NCI-H2029 treated with DMSO at 0.1 percent for 48 hours (cell line): ENCODE measurements at places on chromosomes 12 and 14.

DNA sequence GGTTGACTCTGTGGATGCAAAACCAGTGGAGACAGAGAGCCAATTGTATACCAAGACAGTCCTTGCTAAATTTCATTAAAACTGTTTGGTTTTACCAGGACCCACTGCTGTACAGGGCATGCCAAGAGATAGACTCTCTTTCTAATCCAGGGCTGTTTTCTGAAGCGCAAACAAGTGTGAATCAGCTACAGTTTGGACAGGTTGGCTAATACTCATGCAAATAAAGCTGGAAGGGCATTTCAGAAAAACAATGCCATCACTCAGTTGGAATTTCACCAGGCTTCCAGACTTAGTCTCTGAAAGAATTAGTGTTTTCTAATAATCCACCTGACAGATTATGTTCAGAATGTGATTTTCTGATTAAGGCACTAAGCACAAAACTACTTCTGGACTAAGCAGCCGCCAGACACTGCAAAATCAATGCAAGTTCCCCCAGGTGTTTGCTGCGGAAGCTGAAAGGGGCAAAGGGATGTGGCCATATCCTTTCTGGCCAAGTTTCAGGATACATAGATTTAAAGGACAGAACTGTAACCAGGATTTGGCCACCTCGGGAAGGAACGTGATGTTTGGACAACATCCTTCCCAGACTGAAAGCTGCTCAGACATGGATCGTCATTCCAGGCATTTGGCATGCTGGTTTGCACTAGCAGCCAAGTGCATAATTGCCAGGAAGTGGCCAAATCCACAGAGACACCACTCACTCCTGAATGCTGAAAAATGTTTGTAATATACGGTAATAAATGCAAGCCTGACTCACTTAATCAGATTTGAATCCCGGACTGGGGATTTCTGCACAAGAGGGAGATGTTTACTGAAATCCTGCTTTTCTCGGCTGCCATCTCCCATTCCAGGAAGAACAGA, 32.0 kb upstream of the CDKN3 start:
- no peak for DNase-seq

DNA sequence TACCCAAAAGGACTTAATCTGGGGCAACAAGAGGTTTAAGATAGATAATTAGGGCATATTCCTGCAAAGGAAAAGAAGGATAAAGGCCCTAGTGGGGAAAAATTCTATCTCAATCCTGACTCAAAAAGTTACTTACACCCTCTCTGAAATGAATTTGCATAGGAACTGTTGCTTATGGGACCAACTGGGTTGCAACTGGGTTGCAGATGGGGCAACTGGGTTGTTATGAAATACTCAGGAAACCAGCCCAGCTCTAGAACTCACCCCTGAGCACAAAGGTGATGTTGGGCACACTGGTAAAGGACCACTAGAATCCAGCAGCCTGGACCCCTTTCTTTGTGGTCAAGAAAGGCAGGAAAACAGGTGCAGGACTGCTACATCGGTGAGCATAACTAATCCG, 17.2 kb upstream of the RILPL1 start:
- no peak for DNase-seq

GRCh38 chr12:5585178-5585577, 153.3 kb downstream of the NTF3 start:
- no peak for DNase-seq

- DNase-seq, result no peak
Observed at GRCh38 chr14:39005044-39005880, 97.8 kb downstream of the SEC23A start.

DNA sequence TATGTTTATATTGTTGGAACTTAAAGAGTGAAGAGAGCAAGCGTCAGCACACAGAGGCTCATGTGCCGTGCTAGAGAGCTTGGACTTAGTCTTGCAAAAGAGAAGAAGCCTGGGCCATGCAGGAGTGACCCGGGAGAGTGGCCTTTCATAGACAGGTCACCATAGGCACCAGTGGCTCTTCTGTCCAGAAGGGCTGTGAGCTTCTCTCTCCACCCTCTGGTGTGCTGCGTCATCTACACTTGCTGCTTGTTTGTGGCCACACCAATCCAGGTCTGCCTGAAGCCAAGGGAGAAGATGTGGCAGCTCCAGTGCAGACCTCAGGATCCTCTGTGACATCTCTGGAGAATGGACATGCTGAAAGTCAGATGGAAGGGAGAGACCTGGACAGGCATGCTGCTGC, 74.4 kb downstream of the NTF3 start:
- DNase-seq, result no peak

GRCh38 chr12:104482748-104483147, 26.0 kb downstream of the CHST11 start:
- no peak for DNase-seq

DNA sequence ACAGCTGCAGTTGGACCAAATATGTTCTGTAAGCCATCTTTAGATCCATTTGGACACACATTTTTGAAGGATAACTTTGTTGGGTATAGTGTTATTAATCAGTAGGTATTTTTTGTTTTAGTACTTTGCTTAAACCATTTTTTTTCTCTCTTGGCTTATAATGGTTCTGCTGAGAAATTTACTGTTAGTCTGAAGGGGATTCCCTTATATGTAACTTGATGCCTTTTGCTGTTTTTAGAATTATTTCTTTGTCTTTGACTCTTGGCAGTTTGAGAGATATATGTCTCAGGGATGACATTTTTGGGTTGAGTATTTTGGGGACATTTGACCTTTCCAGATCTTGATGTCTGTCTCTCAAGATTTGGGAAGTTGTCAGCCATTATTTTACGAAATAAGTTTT, 169.8 kb downstream of the GPHN start:
- DNase-seq, result no peak

- no peak for DNase-seq
Observed at GRCh38 chr14:105420101-105420973, 710 bp downstream of the MTA1 start.

DNA sequence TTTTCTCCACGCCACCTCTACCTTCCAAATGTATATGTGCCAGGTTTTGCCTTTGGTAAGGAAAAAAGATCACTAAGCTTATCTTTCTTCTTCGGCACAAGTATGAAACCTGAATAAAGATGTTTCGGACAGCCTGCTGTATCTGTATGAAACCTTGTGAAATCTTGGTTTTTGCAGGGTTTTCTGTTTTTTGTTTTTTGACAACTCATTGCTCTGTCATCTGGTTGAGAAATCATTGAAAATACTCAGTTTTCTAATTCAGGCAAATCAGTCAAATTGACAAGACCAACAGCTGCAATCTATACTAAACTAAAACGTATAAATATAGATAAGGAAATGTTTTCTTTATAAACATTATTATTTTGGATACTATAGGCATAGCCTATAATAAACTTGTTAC, 63.1 kb upstream of the FGD4 start:
- DNase-seq, result no peak

DNA sequence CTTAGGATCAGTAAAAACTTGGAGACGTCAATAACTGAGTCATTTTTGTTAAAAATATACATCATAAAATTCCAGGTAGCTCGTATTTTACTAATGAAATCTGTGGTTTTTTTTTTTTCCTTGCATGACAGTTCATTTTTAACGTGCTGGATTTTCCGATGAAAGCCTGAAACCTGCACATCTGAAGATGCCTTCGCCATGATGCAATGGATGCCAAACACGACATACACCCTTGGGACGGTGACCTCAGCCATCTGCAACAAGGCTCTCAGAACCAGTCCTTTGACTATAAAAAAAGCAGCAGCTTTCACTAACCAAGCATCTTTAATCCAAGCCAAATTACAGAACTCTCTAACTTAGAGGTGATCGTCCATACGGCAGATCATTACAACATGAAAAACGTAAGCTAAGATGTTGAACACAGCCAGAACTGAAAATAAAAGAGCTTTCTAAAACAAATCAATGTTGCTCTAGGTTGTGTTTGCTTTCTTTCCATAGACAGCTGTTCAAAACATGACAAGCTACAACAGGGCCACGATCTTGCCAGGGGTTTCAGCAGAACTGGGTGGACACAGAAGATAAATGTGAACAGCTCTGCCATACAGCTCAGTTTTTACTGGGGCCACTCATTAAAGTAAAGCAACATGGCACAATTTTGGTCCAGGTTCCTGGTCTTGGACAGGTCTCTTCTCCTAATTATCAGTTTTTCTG, 7.8 kb downstream of the NIN start:
- DNase-seq, result peak; percentile 69

GRCh38 chr14:92846162-92846897, 52.2 kb downstream of the GOLGA5 start:
- DNase-seq, result no peak

GRCh38 chr14:23750357-23750756, 114.2 kb downstream of the DHRS2 start:
- no peak for DNase-seq

DNA sequence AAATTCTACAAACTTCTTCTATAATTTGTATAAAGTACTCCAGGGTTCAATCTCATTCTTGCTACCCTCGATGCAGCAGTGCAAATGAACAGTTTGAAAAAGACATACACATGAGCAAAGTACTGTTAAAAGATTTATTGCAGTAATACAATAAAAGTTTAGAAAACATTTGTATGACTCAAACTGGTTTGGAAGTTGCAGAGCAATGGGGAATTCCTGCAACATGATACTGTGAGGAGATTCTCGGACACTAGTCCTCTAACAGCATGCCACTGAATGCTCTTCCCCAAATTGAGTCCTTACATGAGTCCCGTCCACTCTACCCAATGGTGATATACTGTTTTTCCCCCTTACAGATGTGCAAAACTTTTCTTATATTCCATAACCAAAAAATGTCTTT, 45.4 kb downstream of the ATG14 start:
- DNase-seq, result no peak

DNA sequence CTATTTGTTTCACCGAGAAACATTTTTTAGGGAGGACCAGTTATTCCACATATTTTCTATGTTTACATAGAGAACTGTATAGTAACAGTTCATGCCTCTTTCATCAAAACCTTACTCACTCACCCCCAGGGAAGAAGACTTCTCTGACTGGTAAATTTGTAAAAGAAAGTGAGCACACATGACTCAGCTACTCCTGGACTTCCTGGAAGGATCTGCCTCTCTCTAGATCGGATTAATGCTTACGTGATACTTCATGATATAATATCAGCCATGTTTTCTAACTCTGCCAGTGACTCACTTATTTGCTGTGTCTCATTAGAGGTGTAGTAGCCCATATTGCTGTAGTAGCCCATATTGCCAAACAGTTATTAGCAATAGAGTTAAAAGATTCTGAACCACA, 494.3 kb upstream of the ATXN7L3B start:
- no peak for DNase-seq

DNA sequence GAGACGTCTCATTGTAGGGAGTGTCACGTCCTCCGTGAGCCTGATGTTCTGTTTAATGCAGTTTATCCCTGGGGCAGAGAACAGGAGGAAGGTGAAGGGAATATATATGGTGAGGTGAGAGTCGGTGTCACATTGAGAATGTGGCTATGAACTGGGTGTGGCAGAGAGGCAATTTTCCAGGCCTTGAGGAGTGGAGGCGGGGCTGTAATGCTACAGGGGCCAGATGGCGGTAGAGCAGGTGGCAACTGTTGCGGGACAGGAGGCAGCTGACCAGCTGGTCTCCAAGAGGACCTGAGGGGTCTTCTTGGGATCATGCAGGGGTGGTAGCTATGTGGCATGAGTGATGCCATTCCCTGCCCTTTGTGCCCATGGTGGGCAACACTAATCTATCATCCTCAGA, 59.6 kb downstream of the CACNA1C start:
- no peak for DNase-seq

DNA sequence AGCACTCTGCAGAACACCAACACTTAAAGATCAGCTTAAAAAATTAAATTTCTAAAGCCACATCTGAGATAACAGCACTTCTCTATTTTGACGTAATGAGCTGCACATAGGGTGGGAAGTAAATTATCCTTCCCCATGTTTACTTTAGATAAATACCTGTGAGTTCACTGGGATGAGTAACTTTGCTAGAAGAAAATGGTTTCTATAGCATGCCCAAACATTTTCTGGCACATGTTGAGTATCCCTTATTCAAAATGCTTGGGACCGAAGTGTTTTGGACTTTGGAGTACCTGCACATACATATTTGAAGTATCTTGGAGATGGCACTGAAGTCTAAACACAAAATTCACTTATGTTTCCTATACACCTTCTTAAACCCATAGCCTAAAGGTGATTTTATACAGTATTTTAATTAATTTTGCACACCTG, 6.6 kb downstream of the SLC38A2 start:
- no peak for DNase-seq

DNA sequence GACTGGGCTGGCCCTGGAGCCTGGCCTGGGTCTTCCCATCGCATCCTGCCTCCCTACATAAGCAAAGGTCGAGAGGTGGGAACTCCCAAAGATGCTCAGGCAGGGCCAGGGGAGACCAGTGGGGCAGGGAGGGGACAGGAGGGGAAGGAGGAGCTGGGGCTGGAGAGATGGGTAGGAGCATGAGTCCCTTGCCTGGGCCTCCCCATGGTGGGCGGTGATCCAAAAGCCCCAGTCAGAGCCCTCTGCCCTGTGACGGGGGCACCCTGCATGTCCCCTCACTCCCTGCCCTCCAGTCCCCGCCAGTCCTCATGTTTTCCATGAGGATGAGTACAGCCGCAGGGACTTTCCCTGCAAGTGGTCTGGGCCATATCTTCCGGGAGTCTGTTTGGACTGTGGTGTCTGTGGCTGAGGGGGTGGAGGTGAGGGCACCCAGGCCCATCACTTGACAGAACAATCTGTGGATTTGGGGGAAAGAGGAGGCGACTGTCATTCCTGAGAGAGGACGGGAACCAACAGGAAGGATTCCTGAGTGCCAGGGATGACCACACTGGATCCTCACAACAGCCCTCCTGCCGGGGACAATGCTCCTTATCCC, 9.3 kb downstream of the BDKRB2 start:
- DNase-seq, result no peak

GRCh38 chr12:56839915-56840325, 76.8 kb downstream of the HSD17B6 start:
- no peak for DNase-seq

DNA sequence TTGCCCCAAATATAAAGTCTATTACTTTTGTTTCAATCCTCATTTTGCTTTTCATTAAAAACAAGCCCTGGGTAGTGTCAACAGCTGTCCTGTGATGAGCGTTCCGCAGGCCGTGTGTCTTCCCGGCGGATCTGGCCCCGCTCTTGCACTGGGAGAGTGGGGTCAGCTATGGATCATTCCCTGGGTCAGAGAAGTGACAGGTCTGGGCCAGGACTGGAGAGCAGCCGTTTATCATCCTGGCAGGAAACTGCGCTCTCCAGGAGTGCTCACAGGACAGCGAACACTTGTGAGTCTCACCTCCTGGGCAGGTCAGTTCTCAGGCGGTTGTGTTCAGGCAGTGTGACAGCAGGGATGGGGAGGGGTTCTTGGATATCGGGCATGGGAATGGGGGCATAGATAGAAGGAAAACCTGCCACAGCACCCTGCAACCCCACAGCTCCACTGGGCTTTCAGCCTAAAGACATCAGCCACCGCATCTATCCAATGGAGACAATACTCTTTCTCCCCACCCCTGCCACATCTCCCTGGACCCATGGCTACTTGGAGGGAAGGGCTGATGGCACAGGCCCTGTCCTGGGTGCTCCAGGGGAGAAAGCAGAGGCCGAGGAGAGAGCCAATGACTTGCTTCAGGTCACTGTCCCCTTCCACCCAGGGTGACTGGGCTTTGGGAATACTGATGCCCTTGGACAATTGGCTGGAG, 47.8 kb upstream of the CHGA start:
- no peak for DNase-seq
